ENCODE measurements at places on chromosomes 1 and 21. TPM values are rescaled to one million over a fixed set of nuclear protein-coding genes. Genes with fewer than 3 reads are reported as not detected.

The GRIK3 gene
- not detected for polyA plus RNA-seq

The SWT1 gene
- polyA plus RNA-seq: 1.1 TPM

DNA sequence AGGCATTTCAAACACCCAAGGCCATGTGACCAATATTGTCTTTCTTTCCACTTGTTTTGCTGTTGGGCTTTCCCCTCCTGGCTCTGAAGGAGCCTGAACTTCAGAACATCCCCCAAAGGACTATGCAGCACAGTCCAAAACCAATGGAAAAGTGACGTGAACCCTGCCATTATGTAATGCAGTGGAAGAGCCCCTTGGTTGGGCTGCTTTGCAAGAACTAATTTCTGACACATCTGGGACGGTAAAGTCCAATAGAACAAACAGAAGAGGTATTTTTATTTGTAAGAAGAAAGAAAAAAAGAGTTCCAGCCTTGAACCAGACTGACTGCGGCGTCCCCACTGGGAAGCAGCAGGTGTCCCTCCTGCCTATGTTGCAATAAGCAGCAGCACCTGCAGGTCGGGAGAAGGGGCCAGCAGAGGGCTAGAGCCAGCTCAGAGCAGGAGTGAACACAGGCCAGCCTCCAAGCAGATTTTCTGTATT is 116.7 kb downstream of the CDC7 start:
- no peak overlapping the region for H3K4me3 ChIP-seq
- peaks cover 48% of the 10 kb centered on the region for H3K27me3 ChIP-seq
- H3K27ac ChIP-seq: no peak overlapping the region
- no peaks in the 10 kb centered on the region for H3K4me1 ChIP-seq

DNA sequence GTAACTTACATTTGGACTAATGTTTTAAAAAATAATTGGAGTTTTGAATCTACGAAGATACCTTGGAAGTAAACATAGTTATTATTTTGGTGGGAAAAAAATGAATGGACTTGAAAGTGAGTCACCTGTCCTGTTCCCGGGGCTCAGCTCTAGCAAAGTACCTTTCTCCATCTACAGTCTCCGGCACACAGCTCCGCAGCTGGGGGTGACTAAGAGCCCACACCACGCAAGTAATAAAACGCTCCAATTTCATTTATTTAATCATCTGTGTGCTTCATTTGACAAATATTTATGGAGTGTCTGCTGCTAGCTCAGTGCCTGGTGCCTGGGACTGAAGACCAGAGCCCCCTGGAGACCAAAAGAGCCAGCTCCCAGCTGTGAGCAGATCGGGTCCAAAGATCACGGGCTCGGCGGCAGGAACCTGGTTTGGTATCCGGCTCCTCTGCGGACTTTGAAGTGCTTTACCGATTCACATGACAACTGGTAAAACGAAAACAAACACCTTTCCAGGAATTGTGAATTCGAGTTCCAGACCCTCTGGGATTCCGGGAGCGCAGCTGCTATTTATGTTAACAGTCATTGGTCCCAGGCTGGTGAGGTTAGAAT is 1.7 kb upstream of the RIPK4 start:
- peak overlapping the region; percentile 60 for H3K4me3 ChIP-seq
- no peaks in the 10 kb centered on the region for H3K27me3 ChIP-seq
- DNase-seq: peak; percentile 60
- no peaks in the 10 kb centered on the region for H3K36me3 ChIP-seq

DNA sequence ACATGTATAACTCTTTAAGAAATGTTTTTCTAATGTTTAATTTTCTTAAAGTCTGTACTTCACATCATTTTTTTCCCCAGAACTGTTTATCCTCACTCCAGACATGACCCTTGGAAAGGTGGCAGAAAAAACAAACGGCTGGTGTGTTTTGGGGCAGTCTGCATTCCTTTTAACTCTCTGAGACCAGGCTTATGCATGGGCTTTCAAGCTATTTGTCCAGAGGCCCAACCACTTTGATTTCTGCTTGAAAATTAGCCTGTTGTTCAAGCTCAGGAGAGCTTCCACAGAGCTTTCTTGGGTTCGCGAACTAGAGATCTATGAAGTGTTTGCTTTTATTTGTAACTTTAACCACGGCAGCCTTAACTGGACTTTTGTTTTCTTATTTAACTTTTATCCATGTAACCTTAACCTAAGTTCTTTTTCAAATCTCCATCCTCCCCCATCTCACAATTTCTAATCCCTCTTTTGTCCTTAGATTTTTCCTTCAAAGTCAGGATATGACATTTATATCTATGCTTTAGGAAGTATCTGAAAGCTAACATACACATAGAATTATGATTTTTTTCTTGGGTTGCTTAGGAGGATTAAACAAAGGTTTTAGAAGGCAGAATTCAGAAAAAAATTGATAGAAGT is 111.8 kb downstream of the FGGY start:
- H3K27me3 ChIP-seq: no peaks in the 10 kb centered on the region
- no peak overlapping the region for H3K27ac ChIP-seq
- H3K4me3 ChIP-seq: no peak overlapping the region
- no peaks in the 10 kb centered on the region for H3K36me3 ChIP-seq
- DNase-seq: no peak

DNA sequence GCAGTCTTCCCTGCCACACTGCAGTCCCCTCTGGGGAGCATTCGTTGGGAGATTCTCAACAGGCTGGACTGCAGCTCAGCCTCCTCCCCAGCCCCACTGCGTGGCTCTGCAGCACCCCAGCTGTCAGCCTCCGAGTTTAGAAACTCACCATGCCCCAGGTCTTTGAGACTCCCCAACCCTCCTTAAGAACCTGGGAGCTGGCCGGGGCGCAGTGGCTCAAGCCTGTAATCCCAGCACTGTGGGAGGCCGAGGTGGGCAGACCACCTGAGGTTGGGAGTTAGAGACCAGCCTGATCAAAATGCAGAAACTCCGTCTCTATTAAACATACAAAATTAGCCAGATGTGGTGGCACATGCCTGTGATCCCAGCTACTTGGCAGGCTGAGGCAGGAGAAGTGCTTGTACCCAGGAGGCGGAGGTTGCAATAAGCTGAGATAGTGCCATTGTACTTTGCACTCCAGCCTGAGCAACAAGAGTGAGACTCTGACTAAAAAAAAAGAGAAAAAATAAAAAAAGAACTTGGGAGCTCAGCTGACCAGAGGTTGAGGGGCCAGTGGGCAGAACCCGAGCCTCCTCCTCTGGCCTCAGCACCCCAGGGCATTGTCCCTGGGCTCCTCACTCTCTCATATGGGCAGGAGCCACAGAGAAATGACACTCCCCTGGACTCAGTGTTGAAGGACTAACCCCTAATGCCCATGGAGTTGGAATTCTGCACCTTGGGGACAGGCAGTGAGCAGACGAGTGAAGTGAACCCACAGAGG is 5.6 kb downstream of the OLIG2 start:
- no peaks in the 10 kb centered on the region for H3K36me3 ChIP-seq
- no peak overlapping the region for H3K4me3 ChIP-seq
- no peak overlapping the region for H3K27ac ChIP-seq
- no peak for DNase-seq

DNA sequence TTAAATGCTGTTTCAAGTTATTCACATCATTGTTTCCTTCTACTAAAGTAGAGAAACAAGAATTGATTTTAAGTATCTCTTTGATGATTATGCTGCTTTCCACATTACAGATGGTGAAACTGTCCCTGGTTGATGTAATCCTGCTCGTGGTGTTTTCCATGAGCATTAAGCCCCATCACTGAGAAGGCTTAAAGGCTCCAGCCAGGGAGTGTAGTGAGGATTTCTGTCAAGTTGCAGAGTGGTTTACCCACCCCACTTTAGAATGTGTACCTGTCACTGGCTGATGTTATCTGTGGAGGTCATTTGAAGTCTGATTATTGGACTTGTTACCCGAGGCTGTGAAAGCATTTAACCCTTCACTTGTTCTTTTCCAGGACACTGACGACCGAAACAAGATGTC is 12.9 kb downstream of the CERS2 start:
- no peaks in the 10 kb centered on the region for H3K4me1 ChIP-seq
- peaks cover 73% of the 10 kb centered on the region for H3K36me3 ChIP-seq
- no peak for DNase-seq
- H3K4me3 ChIP-seq: no peak overlapping the region
- no peak overlapping the region for H3K27ac ChIP-seq
- H3K27me3 ChIP-seq: no peaks in the 10 kb centered on the region

DNA sequence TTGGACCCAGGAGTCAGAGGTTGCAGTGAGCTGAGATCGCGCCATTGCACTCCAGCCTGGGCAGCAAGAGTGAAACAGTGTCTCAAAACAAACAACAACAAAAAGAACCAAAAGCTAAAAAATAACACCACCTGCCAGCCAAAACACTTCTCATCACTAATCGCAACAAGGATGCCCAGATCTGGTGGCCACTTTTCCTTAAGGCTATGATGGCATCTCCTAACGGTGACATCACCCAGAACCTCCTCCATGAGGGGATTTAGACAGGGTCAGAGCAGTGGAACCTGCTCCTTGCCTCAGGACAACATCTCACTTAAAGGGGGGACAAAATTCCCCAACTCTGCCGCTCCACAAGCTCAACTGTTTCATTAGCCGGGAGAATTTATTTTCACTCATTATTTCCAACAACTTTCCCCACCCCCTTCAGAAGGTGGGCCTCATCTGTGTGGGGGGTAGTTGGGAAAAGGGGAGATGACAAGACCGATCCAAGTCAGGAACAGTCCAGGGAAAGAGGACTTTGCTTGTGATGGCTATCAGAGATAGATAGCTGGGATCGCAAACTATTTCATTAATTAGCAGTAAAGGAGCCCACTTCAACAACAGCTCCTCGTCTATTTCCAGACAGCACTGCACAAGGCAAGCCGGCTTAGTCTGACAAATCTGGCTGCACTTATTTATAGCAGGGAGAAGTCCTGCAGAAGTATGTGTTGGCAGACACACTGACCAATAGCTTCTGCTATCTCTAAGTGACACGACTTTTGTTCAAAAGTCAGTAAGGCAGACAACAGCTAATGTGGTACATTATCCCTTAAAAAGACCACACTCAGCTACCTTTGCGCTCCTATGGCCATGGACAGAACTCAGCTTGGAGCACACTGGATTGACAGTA is 2.6 kb downstream of the PABPC4 start:
- peak; percentile 39 for DNase-seq
- no peak overlapping the region for H3K27ac ChIP-seq
- H3K4me3 ChIP-seq: peak overlapping the region; percentile 75
- H3K27me3 ChIP-seq: no peaks in the 10 kb centered on the region

- H3K36me3 ChIP-seq: no peaks in the 10 kb centered on the region
- DNase-seq: no peak
- no peaks in the 10 kb centered on the region for H3K27me3 ChIP-seq
- no peaks in the 10 kb centered on the region for H3K4me1 ChIP-seq
- H3K4me3 ChIP-seq: no peak overlapping the region
- H3K27ac ChIP-seq: no peak overlapping the region
Measured at GRCh38 chr1:157226739-157227138, 88.5 kb upstream of the ETV3 start.

DNA sequence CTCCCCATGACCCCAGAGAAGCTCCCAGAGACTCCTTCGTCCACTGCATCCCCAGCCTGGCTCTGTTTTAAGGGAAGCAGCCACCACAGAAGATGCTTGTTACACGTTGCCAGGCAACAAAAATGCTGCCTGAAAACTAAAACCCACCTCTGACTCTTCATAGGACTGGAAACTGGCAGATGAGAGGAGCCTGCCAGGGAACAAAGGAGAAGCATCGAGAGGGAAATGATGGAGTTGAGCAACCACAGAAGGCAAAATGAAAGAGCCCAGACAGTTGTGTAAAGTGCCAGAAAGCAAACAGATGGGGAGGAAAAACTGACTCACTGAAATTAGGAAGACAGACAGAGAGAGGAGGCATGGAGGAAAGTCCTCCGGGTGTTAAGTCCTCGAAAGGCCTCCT is 118.4 kb downstream of the KCNN3 start:
- no peak for DNase-seq
- H3K27me3 ChIP-seq: peaks cover 42% of the 10 kb centered on the region
- H3K4me3 ChIP-seq: no peak overlapping the region

DNA sequence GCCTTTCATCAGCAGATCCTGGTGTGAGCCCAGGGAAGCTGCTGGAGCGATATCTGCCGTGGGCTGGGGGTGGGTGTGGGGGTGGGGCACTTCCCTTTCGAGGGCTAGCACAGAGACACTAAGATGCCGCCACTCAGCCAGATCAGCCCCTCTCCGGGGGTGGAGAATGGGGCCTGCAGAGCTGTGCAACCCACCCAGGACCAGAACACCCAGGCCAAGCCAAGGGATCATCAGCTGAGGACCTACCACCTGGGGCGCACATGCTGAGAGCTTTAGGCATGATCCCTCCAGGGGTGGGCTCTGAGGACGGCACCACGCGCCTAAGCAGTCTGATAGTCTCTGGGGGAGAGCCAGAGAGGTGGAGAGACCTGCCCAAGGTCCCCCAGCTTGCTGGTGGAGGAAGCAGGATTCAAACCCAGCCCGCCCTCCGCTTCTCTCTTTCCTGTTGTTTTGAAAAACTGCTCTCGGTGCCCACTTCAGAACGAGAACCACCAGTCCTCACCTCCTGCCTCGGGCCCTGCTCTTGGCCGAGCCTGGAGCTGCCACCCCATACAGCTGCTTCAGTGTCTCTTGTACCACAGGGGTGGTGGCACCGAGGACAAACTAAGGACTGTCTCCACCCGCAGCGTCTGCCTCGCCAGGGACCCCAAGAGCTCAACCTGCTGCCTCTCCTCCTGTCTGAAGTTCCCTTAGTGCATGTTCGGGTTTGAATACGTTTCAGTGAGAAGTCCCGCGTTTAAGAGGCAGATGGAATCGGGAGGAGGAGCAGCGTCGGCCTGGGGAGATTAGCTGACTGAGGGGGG is 39.7 kb upstream of the RUNX3 start:
- DNase-seq: no peak
- no peaks in the 10 kb centered on the region for H3K36me3 ChIP-seq
- no peak overlapping the region for H3K27ac ChIP-seq

GRCh38 chr1:87093286-87093685 is 178.9 kb downstream of the HS2ST1 start:
- H3K4me3 ChIP-seq: no peak overlapping the region
- H3K27me3 ChIP-seq: no peaks in the 10 kb centered on the region
- DNase-seq: no peak
- H3K4me1 ChIP-seq: no peaks in the 10 kb centered on the region
- H3K36me3 ChIP-seq: no peaks in the 10 kb centered on the region

DNA sequence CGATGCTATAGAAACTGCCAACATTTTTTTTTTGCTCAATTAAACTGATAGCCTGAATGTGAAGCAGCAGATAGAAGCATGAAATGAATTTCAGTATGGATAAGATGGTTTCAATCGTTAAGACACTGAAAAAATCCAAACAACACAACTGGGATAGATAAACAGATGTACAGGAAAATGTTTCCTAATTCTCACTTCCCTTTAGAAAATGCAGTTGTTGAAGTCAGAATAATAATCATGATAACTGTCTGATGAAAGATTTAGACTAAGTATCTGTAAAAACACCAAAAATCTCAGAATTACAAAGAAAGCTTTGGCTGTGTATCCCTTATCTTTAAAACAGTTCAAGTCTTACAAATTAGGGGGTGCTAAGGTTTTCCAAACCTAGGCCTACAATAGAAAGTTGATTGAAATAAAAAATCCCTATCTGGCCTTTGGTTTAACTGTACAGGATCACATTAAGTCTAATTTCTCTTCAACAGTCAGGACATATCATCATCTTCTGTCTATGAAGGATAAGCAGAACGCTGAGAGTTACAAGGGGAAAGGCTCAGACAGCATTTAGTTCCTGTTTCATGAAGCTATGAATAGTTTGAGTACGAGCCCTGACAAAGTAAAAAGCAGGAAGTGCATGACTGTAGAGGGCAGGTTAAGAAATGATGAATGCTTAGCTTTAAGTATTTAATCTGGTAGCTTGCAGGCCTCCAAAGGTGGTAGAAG is 203.2 kb downstream of the APP start:
- H3K27ac ChIP-seq: peak overlapping the region; percentile 44
- H3K36me3 ChIP-seq: peaks cover 26% of the 10 kb centered on the region
- H3K27me3 ChIP-seq: no peaks in the 10 kb centered on the region
- no peak for DNase-seq
- H3K4me3 ChIP-seq: no peak overlapping the region

Data from SK-N-SH (cell line).